ENCODE measurements at places on chromosomes 5 and 9.

DNA sequence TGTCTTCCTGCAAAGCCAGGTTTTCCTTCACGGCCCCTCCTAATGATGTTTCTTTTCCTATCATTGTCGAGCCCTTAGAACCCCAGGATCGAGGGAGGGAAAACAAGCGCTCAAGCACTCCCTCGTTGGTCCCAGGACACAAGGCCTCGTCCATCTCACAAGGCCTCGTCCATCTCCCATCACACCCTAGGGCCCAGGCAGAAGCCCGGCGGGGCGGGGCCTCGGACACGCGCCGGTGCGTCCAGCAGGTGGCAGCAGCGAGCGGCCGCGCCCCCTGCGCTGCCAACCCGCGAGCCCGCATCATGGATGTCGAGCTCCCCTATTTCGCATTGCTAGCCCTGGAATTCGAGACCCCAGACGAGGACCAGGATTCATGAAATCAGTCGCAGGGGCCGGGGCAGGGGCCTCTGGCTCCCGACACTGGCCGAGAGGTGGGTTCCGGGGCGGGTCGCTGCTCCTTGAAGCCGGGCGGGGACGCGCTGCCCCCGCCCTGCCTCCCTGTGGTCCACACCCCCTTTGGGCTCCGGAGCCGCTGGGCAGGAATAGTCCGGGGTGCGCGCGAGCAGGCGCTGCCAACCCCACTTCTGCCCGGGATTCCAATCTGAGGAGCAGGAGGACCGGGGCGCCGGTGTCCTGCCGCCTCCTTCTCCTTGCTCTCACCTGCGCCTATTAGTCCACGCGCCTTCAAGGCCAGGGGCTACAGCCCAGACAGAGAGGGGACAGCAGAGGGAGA lies at the start of gene ABLIM3:
ABLIM3 (plus strand) TSS at position 270 of the 733 bp plus-strand sequence. CDS start 603 bp downstream, outside the sequence.
- peak; percentile 58 for DNase-seq

DNA sequence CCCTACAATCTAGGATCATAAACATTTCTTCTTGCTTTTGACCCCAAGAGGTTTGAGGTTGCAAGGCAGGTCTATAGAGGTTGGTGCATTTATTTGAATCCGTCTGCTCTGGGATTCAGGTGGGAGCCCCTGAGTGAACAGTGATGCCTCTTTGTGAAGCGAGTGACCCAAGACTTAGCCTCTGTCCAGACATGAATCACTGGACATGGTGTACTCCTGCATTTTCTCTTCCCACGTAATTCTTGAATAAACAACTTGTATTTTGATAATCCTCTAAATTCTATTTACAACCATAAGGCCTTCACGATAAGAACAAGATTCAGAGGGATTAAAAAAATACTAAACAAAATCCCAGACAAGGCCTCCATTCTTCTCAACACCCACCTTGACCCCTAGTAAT lies 67.5 kb upstream of the PLPP6 start:
- DNase-seq = no peak

DNA sequence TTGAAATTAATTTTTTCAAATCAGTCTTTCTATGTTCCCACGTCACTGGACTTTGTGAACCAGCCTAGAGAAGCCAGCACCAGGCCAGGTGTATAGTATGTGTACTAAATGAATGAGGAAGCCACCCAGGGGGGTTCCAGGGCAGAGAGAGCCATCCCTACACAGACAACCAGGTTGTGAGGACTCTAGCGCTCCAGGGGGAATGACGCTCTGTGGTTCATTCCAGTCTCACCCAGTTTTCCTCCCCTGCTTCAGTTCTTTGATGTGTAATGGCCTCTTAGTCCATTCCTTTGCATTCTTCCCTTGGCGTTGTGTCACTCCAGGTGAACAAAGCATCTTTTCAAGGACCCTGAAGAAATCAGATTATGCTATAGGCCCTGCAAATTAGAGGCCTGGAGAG lies 330.6 kb downstream of the NSG2 start:
- DNase-seq = no peak

- DNase-seq = no peak
Observed at GRCh38 chr9:104868687-104869404, 59.1 kb downstream of the ABCA1 start.

GRCh38 chr5:99621772-99622681 lies 693.2 kb upstream of the CHD1 start:
- DNase-seq = no peak

DNA sequence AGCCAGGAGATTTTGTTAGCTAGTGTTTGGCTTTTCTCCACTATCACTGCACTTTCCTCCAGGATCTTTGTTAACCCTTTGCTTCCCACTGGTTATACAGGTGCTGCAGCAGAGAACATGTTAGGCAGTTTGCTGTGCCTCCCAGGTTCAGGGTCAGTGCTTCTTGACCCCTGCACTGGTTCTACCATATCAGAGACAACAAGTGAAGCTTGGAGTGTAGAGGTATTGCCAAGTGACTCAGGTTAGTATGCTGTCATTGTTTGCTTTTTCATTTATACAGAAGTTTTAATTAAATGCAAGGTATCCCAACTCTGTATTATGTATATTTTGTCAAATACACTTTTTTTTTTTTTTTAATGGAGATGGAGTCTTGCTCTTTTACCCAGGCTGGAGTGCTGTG lies 68.4 kb downstream of the GAPVD1 start:
- no peak for DNase-seq

- no peak for DNase-seq
Observed at GRCh38 chr5:5295351-5295750, 127.1 kb upstream of the ICE1 start.

DNA sequence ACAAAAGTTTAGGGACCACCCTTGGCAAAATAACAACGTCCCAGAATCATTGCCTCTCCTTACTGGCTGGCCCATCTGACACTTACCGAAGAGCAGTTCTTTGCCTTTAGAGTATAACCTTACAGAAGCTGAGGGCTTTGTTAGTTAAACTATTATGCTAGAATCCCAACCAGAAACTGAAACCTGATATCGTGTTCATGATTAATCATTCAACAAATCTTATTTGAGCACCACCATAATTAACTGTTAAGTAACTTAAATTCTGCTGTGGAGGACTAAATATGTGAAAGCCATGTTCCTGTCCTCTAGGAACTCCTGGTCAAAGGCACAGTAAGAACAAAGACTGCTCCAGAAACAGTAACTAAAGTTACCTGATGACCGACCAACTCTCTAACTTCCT lies 104.9 kb downstream of the ARL15 start:
- no peak for DNase-seq

- no peak for DNase-seq
Observed at GRCh38 chr5:172528440-172528839, 74.1 kb upstream of the SH3PXD2B start.

DNA sequence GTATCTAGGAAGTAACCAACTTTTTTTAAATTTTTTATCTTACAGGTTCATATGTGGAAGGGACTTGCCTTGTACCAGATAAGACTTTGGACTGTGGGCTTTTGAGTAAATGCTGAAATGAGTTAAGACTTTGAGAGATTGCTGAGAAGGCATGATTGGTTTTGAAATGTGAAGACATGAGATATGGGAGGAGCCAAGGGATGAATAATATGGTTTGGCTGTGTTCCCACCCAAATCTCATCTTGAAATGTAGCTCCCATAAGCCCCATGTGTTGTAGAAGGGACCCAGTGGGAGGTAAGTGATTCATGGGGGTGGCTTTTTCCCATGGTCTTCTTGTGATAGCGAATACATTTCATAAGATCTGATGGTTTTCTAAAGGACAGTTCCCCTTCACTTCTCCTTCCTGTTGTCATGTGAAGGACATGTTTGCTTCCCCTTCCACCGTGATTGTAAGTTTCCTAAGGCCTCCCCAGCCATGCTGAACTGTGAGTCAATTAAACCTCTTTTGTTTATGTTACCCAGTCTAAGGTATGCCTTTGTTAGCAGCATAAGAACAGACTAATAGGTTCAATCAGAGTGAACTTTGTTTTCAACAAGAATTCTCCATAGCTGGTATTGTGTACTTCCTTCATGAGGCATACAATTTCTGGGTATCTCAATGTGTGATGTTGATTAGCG lies 535.6 kb upstream of the MEF2C start:
- no peak for DNase-seq

DNA sequence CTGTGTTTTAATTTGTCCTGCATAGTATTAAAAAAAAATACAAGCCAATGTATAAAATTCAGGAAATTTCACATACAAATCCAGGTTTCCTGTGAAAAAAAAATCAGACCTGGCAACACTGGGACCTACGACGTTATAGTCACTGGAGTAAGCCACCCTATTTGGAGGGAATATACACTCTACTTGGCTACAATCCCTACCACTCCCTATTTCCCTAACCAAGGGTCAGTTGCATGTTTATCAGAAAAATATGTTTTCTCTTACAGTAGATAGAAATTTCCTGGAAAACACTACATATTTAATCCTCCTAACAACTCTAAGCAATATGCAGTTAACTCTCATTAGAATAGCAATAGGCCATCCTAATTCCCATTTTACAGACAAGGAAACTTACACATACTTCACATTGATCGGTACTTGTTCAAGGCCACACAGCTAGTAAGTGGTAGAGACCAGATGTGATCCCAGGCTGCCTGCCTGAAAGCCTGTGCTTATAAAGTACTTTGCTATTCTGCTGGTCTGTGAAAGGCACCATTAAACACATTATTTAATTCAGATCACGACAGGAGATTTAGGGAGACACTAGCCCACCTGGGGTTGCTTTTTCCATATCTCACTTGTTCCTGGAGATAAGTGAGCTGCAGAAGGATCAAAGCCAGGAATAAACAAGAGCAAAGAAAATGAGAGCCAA lies 70.8 kb downstream of the MFAP3 start:
- no peak for DNase-seq

DNA sequence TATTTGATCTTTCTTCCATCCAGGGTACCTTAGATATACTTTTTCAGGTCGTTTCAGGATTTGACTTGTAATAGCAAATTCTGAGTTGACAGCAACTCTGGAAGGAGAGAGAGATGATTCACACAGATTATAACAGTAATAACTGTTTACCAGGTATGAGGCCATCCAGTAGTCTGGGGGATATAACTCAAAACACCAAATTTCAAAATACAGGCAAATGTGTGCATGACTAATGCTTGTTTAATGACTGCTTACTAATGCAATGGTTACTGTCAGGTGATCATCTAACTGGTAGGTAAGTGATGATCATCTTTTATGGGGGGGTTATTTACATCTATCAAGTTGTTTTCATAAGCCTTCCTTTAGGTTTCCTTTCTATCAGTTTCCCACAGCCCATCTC lies 412.3 kb downstream of the MAT2B start:
- no peak for DNase-seq

- DNase-seq = no peak
Observed at GRCh38 chr9:126734877-126735276, 70.0 kb upstream of the ZBTB43 start.

DNA sequence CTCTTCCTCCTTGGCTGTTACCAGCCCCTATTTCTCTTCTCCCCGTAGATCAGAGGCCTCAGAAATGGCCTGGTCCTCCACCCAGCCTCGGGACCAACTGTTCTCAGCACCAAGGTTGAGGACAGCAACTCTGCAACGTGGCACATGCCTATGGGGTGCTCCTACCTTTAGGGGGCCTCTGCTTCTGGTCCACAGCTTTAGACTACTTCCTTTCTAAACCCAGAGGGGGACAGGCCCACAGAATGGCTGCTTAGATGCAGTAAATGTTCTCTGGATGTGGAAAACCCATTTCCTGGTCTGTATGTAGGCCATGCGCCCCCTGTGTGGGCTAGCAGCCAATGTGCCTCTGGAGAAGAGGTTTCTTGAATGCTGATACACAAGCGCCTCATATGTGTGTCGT lies 68.4 kb downstream of the NRG2 start:
- no peak for DNase-seq

DNA sequence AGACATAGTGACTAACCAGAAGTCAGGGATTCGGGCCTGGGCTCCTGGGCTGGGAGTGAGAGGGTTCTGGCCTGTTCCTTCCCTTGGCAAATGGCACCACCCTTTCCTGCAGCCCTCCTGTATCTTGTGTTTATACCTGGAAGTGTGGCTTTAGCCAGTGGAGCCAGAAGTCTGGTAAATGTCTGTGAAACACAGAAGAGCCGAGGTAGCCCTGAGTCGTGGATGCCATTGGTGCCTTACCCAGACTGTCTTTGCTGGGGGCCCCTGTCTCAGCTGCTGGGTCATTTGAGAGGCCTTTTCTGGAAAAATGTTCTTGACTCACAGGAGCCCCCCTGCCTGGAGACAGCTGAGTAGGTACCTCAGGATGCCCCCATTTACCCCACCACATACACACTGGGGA lies 95.7 kb upstream of the BASP1 start:
- no peak for DNase-seq

GRCh38 chr5:35305336-35306020 lies 75.2 kb upstream of the PRLR start:
- DNase-seq = no peak

- no peak for DNase-seq
Observed at GRCh38 chr9:112535811-112536210, 49.2 kb downstream of the KIAA1958 start.

DNA sequence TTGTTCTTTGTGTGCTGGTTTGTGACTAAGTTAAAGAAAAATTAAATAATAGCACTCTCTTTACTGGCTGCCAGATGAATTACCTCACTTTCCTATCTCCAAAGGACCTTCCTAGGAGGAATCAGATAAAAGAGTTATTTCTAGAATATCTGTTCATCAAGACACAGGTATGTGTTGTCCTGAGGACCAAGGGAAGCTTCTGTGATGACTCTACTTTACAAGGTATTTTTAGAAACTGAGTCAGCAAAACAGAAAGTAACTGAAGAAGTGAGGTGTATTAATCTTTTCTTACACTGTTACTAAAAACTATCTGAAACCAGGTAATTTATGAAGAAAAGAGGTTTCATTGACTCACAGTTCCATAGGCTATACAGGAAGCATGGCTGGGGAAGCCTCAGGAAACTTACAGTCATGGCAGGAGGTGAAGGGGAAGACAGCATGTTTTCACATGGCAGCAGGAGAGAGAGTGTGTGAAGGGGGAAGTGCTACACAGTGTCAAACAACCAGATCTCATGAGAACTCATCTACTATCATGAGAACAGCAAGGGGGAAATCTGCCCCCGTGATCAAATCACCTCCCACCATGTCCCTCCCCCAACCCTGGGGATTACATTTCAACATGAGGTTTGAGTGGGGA lies 189.2 kb upstream of the DMAC1 start:
- DNase-seq = no peak

DNA sequence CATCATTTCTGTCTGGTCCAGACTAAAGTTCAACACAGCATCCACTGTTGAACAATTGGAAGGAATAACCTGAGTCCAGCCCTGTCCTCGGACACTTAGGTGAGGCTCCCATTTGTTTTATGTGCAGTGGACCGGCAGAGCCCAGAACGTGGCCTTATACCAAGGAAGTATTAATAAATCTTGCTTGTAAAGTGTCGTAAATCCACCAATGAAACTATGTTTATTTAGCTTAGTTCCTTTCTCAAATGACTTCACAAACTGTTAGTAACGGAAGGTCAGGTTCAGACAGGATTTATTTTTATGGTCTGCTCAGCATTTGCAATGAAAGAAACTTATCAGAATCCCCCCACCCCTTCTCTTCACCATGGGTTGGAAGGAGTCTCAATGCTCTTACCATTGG lies 149.5 kb downstream of the PCSK1 start:
- no peak for DNase-seq

- DNase-seq = no peak
Observed at GRCh38 chr5:142800776-142801494, 30.8 kb downstream of the ARHGAP26 start.

- no peak for DNase-seq
Observed at GRCh38 chr9:134717056-134717455, 75.5 kb downstream of the COL5A1 start.

- no peak for DNase-seq
Observed at GRCh38 chr9:75921391-75922127, 31.1 kb downstream of the PCSK5 start.

GRCh38 chr5:135295852-135296251 lies 103.2 kb downstream of the MACROH2A1 start:
- no peak for DNase-seq
